ENCODE measurements at places on chromosomes 1 and 21.

DNA sequence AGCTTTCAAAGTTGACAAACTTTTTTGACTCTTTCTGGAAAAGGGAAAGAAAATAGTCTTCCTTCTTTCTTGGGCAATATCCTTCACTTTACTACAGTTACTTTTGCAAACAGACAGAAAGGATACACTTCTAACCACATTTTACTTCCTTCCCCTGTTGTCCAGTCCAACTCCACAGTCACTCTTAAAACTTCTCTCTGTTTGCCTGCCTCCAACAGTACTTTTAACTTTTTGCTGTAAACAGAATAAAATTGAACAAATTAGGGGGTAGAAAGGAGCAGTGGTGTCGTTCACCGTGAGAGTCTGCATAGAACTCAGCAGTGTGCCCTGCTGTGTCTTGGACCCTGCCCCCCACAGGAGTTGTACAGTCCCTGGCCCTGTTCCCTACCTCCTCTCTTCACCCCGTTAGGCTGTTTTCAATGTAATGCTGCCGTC, 160.8 kb upstream of the SGIP1 start:
- DNase-seq: peak; percentile 85

DNA sequence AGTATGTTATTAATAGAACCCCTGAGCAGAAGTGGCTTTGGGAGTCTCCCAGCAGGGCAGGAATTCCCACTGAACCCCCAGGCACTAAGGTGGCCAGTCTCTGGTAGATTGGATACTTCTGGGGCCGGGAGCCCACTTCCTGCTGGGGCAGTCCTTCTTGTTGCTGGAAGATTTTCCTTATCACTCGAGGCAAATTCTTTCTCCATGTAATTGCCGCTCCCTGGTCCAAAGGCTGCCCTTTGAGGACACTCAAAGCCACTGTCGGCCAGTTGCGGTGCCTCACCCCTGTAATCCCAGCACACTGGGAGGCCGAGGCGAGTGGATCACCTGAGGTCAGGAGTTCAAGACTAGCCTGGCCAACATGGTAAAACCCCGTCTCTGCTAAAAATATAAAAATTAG, 22.6 kb upstream of the TNFRSF1B start:
- DNase-seq: no peak

GRCh38 chr1:96159379-96159778, 562.2 kb upstream of the PTBP2 start:
- no peak for DNase-seq

DNA sequence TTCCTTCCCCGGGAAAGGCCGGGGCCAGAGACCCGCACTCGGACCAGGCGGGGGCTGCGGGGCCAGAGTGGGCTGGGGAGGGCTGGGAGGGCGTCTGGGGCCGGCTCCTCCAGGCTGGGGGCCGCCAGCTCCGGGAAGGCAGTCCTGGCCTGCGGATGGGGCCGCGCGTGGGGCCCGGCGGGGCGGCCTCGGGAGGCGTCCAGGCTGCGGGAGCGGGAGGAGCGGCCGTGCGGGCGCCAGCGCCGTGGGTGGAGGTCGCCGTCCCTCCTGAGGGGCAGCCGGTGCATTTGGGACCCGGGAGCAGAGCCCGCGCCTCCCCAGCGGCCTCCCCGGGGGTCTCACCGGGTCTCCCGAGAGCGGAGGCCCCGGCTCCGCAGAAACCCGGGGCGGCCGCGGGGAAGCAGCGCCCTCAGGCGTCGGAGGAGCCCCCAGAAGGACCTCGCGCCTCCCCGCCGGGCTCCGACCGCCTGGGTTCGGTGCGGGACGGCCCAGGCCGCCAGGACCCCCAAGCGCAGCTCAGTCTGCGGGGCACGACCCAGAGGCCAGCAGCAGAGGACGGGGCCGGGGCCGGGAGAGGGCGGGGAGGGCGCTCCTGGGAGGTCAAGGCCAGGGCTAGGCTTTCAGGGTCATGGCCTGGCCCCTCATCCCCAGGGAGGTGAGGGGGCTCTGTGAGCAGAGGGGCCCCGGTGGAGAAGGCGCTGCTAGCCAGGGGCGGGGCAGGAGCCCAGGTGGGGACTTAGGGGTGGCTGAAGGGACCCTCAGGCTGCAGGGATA, 7.2 kb upstream of the SLX9 start:
- peak; percentile 68 for DNase-seq

GRCh38 chr1:61853583-61853982, 111.3 kb downstream of the PATJ start:
- DNase-seq: peak; percentile 13

DNA sequence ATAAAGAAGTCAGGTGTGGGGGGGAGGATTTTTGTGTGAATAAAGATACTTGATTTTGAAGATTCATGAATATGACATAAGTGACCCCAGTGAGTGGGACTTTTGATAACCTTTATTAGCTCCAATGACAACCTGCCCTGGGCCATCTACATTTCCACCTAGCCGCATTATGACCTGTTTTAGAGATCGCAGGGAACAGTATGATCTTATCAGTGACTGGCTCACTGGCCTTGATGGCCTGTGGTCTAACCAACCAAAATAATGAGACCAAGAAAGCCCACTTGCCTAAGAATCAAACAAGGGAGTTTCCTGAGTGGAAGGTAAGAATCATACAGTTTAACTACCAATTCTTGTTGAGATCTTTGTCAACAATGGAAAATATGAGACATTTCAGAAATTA, 1.8 kb downstream of the ELAPOR1 start:
- no peak for DNase-seq

GRCh38 chr1:32695098-32695904, 7.3 kb downstream of the SYNC start:
- no peak for DNase-seq

GRCh38 chr1:3530926-3531818, 76.7 kb downstream of the ARHGEF16 start:
- DNase-seq: peak; percentile 73

GRCh38 chr1:168972887-168973286, 133.6 kb upstream of the ATP1B1 start:
- no peak for DNase-seq

DNA sequence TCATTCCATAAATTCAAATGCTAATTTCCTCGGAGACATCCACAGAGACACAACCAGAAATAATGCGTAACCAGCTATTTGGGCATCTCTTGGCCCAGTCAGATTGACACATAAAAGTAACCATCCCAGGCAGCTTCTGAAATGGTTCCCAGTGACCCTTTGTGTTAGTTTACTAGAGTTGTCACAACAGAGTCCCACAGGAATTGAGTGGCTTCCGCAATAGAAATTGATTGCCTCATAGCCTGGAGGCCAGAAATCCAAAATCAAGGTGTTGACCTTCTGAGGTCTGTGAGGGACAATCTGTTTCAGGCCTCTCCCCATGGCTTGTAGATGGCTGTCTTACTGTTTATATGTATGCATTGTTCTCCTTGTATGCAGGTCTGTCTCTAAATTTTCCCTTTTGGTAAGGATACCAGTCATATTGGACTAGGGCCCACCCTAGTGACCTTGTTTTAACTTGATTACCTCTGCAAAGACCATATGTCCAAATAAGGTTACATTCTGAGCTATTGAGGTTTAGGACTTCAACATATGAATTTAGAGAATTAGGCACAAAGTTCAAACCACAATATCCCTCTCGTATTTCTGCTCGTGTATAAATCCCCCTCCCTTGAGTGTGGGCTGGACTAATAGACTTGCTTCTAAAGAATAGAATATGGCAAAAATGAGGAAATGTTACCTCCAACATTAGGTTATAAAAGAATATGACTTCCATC, 78.2 kb upstream of the FGGY start:
- peak; percentile 13 for DNase-seq

DNA sequence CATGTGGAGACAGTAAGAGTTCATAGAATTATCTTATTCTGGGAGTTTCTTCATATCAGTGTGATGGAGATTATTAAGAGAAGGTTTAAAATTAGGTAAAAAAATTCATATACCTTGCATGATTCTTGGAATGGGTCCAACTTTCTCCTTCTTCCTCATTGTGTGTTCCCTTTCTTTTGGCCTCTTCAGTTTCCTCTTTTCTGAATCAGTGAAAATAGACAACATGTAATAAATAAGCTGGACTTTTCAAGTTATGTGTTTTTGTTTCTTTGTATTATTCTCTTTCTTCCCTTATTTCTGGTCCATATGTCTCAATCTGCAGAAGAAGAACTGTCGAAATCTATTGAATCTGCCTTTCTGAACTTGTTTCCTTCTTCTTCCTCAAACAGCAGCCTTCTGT, 30.5 kb downstream of the C4BPA start:
- peak; percentile 41 for DNase-seq

All from NB4 (cell line).